ENCODE measurements at places on chromosomes 12 and 14.

- no peak for DNase-seq
Measured at GRCh38 chr12:59861635-59862034, 265.8 kb downstream of the SLC16A7 start.

DNA sequence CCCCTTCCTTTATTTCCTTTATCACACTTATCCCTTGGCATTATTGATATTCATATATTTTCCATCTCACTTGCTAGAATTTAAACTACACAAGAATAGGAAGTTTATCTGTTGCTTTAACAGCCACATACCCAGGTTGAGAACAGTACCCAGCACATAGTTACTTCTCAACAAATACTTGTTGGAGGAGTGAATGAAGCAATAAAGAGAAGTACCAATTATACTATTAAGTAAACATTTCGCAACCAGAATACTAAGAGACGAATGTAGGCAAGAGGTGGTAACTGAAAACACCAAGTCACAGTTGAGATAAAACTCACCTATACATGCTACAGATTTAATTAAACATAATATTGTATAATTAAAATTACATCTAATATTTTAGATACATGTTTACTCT, 110.9 kb downstream of the FSCB start:
- no peak for DNase-seq

GRCh38 chr12:131082290-131083194, 128.8 kb downstream of the ADGRD1 start:
- DNase-seq = no peak

- no peak for DNase-seq
Measured at GRCh38 chr12:131915823-131916222, 13.3 kb upstream of the PUS1 start.

DNA sequence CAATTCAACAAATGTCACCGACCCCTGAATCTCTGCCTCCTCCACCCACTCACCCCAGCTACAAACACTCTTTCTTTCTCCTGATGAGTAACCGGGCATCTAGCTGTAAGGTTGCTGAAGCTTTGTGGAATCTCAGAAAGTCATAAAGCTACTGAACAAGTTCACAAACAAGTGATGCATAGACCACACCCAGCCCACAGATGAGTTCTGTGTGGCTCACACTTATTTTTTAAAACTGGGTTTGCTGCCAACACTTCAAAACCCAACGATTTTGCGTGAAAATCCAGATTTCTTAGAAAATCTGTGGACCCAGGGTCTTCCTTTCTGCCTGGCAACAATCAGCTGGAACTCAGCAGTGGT, 96.1 kb downstream of the APAF1 start:
- no peak for DNase-seq

DNA sequence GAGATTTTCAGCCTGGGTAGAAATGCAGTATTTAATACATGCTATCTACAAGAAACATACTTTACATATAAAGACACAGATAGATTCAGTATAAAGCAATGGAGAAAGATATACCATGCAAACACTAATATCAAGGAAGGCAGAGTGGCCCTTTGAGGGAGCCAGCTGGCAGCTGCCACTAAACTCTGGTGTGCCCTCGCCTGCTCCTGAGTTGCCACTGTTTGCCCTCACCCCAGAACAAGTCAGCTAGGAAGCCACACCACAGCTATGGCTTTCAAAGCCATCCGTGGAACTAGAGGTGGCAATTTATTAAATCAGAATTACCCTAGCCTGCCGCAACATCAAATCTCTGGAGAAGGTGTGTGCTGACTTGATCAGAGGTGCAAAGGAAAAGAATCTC, 18.3 kb downstream of the PXN start:
- DNase-seq = no peak

DNA sequence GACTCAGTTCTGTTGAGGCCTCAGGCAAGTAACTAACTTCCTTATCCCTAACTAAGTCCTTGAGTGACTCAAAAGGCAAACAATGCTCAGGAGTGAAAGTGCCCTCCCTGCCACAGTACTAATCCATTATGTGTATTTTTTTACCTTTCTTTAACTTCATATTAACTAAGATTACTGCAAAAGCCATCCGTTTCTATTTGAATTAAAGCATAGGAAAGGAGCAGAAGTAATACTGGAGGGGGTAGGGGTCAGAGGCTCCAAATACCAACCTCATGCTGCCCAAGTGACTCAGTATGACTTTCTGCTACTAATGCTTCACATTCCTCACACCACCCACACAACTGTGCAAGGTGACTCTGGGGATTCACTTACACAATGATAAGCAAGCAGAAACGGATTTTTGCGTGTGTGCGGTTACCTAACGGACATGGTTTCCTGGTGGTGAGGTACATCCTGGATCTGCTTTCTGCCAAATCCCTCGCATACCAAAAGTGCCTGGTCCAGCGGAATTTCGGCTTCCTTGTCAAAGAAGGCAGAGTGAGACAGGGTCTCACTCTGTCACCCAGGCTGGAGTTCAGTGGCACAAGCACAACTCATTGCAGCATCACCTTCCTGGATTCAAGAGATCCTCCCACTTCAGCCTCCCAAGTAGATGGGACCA, 25.1 kb downstream of the MOK start:
- peak; percentile 81 for DNase-seq

DNA sequence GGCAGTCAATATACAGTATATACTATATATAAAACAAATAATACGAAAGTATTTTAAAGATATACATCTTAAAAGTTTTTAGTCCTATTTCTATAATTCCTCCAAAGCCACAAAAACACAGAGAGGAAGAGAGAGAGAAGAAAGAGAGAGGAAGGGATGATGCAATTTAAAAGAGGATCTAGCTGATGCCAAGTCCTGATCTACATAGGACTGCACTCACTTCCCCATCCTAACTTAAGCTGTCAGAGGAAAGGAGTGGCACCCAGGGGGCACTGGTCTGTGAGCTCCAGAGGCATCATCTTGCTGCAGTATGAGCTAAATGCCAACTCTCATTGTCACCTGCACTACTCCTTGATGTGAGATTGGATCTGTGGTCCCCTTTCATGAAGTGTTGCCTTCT, 95.8 kb downstream of the C12orf42 start:
- no peak for DNase-seq

DNA sequence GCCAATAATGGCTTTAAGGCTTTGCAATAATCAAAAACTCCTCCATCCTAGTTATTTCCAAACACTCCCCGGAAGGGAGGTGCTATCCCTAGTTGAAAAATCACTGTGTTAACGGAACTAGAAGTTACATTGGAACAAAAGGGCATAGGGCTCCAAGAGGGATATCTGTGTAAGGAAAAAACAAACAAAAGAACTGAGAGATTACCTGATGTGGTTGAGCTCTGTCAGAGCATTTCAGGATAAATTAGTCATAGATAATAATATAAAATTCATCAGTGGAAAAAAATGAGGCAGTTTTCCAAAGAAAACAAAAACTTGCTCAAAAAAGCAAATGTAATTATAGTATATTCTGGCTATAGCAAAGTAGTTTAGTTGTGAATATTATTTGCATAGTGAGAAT, 27.4 kb upstream of the PAPLN start:
- DNase-seq = no peak

DNA sequence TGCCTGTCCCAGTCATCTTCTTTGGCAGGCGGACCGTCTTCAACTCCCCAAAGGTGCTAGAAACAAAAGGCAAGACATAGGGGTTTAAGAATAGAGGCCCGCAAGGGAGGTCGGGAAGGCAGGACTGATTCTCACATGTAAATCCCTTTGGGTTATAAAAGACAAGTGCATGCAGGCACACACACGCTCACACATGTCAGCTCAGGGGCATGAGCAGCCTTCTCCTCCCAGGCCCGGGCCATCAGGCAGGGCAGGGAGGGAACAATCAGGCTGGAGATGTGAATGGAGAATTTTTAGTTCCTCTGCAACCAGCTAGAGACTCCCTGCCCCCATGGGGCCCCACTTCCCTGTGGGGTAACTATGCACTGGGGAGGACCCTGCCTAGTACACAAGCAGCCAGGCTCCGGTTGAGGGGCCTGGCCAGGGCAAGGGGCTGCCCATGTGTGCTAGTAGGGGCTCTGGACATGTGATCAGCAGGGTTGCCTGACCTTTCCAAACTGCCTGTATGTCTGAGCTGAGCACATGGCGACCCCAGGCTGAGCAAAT, 107.2 kb downstream of the RBM19 start:
- no peak for DNase-seq

- no peak for DNase-seq
Measured at GRCh38 chr12:131916306-131917138, 12.6 kb upstream of the PUS1 start.

DNA sequence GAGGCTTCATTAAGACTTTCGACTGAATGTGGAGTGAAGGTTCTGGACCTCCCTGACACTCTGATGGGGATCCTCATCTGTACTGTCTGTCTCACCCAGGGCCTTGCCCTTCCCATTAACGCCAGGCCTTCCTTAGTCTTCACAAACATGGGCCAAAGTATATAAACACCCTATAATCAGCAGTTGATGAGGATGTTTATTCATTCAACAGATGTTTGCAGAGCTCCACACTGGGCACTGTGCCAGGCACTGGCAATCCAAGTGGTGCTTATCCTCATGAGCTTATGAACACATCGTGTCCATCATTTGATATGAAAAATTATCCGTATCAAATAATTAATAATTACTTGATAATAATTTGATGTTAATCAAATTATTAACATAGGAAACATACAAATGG, 454.4 kb downstream of the FUT8 start:
- DNase-seq = no peak

GRCh38 chr14:67497216-67497615, 8.7 kb upstream of the TMEM229B start:
- DNase-seq = no peak

DNA sequence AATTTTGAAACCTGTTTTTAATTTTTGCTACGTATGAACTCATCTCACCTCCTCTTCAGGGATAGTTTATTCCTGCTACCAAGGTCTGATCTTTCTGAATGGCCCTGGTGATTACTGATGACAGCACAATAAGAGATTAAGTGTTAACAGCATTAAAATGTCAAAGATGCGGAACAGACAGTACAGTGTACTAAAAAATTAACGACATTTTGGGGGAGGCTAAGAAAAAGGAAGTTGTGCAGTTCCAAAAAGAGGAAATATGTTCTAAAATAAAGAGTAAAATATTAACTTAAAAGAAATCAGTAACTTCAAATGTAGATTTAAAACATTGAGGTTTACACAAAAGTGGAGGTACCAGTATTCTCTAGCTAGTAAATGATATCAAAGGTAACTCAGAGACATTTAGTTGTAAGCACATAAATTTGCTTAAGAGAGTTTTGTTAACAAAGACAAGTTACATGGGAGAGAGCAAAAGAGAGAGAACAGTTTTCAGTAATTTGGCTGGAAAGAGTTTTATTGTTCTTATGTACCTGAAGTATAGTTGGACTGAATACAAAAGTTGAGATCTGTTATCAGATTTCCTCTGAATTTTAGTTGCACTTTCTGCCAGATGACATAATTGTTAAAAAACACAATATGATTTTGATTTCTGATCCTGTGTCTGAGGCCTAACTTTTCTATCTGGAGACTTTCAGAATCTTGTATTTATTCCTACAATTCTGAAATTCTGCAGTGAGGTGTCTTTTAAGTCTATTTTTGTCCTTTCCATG, 4.2 kb upstream of the CLECL1 start:
- DNase-seq = no peak

DNA sequence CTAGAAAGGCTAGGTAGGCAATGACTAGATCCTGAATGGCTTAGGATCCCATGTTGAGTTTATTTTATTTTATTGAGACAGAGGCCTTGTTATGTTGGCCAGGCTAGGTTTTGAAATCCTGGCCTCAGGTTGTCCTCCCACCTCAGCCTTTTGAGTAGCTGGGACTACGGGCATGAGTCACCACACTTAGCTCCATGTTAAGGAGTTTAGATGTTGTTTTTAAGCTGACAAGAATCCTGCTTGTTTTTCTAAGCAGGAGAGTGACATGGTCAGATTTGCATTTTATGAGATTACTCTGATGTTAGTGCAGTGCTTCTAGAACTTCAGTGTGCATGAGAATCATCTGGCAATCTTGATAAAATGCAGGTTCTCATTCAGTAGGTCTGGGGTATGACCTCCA, 14.5 kb downstream of the CCDC198 start:
- DNase-seq = no peak

- no peak for DNase-seq
Measured at GRCh38 chr12:3202734-3203446, 125.7 kb downstream of the TSPAN9 start.

DNA sequence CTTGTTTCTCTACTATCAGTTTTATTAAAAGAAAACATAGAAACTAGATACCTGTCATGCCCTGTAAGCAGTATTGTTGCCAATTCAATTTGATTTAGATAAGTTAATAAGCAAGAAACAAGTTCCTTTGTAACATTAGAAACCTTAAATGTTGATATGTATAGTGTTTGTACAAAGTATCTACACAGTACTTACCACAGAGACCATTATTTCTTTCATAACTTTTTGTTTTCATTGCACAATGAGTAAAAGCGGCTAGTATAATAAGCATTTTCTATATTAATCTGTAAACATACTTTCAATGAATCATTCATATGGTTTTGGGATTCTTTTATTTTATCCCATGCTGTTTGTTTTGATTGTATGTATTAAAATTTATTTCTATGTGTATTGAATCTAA, 305.1 kb downstream of the TTC6 start:
- no peak for DNase-seq

GRCh38 chr12:537772-538171, 78.0 kb downstream of the B4GALNT3 start:
- no peak for DNase-seq

DNA sequence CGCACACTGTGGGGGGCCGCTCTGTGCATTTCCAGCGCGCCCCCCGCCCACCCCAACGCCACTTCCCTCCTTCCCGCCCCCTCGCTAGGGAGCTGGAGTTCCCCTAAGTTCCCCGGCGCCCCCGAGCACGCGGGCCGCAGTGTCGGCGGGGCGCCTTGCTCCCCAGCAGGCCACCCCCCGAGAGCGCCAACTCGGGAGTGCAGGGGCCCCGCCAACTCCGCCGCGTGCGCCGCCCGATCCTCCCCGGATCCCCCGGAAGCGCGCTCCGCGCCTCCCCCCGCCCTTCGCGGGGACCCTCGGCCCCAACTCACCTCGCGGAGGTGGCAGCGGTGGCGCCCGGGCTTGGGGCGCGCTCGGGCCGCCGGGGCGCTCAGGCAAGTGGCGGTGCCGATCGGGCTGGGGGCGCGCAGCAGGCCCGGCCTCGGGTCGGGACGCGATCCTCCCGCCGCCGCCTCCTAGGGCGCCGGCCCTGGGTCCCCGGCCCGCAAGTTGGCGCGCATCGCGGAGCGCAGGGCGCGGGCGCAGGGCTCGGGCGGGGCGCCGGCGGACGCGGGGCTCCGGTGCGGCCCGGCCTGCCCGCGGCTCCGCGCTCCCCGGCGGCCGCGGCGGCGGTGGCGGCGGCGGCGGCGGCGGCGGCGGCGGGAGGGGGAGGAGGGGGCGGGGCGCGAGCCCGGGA, at the start of gene NCOR2:
TSS of gene NCOR2 (minus strand) at position 616 of the 676 bp plus-strand sequence. CDS start 72,361 bp downstream, outside the sequence.
- DNase-seq = no peak

DNA sequence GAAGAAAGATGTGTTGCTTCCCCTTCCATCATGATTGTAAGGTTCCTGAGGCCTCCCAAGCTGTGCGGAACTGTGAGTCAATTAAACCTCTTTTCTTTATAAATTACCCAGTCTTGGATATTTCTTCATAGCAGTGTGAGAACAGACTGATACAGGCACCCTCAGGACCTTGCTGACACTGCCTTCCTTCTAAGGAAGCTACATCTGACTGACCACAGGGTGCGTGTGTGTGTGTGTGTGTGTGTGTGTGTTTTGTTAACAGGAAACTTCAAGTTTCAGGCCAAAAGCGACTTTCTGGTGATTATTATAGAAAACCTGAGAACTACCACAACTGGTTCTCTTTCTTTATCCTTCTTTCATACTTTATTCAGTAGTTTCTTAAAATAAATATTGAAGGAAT, 149.0 kb downstream of the CAPZA3 start:
- no peak for DNase-seq

- no peak for DNase-seq
Measured at GRCh38 chr14:32594766-32595165, 265.7 kb downstream of the AKAP6 start.

Data from retinal pigment epithelial cell (primary cell).